Frontal cortex (tissue), 4 donors: ENCODE measurements at places on chromosomes 6 and 20.
A peak's percentile ranks its signal among the peaks of the same experiment; 100 is the strongest.

GRCh38 chr6:55882718-55883569 lies 7.6 kb upstream of the BMP5 start:
- DNase-seq, result no peak

DNA sequence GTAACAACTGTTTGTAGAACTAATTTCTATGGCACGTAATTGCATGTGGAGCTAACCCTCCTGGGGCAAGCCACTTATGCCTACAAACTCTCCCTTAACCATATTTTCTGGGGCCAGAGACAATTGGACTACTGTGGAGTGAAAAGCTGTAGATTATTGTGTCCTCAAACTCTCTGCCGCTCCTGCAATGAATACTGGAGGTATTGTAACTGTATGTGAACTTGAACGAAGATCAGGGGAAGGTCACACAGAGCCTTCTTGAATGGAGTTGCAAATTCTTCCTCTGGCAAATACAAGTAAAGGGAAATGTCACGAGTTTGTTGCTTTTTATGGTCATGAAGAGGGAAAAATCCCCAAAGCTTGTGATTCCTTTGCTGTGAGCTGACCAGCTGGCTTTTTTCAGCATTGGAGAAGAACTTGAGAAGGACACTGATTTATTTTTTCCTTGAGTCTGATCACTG lies 18.2 kb downstream of the AKAP12 start:
- no peak for DNase-seq

DNA sequence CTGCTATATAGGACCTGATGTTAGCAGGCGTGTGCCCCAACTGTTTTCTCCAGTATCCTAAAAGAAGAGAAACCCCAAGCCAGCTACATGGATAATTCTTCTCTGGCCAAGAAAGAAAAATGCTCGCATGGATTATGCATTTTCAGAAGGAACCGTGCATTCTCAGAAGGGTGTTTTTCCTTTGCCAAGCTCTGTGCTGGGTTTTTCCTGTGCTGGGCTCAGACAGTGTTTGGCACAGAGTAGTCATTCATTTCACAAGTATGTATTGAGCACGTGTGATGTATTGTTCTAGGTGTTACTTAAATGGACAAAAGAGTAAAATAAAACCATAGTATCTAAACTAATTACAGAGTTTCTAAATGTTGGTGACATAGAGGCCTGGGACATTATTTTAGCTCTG lies 62.7 kb upstream of the ZNF133 start:
- DNase-seq, result peak; percentile 22

DNA sequence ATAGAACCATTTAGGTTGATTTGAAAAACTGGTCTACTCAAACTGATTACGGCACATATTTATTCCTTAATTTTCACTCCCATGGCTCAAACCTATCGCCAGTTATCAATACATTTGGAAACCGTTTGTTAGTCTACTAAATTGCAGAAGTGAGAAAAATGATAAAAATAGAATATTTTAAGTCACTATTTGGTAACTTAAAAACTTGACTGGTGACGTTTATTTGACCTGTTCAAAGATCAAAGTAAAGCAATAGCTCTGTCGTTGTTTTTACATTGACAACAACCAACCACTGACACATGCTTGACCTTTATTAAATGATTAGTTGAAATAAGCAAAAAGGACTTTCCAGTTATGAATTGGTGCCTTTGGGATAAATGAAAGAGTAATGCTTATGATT lies 402.9 kb upstream of the MAP3K7 start:
- no peak for DNase-seq

GRCh38 chr6:3825851-3826581 lies 23.2 kb upstream of the FAM50B start:
- DNase-seq, result peak; percentile 54

GRCh38 chr6:143059663-143060353 lies 881 bp upstream of the AIG1 start:
- no peak for DNase-seq

GRCh38 chr6:53369051-53369450 lies 20.3 kb upstream of the ELOVL5 start:
- DNase-seq, result no peak

- no peak for DNase-seq
These were observed 119.9 kb upstream of the PREP start for GRCh38 chr6:105522626-105523322.

DNA sequence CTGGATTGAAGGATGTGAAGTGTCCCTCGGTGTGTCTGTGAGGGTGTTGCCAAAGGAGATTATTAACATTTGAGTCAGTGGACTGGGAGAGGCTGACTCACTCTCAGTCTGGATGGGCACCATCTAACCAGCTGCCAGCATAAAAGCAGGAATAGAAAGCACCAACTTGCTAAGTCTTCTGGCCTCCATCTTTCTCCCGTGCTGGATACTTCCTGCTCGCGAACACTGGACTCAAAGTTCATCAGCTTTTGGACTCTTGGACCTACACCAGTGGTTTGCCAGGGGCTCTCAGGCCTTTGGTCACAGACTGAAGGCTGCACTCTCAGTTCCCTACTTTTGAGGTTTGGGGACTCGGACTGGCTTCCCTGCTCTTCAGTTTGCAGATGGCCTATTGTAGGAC lies 220.3 kb upstream of the LRFN2 start:
- DNase-seq, result no peak

GRCh38 chr20:57522380-57523140 lies 2.4 kb downstream of the CTCFL start:
- no peak for DNase-seq

DNA sequence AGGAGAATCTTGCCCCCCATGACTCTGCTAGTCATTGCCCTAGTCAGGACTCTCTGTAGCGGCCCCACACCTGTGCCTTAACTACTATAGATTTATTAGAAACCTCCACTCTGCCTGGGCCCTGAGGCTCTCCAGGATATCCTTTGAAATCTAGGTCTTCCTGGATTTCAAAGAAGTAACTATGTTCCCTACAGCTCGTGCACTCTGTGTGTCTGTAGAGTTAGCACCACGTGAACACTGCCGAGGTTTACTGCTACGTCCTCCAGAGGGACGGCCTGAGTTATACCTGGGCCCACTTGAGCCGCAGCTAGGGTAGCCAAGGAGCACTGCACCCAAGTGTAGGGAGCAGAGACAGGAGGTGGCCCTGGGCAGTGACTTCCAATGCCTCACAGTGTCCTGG lies 19.8 kb downstream of the GLP1R start:
- DNase-seq, result no peak

- no peak for DNase-seq
These were observed 73.2 kb downstream of the PSMG4 start for GRCh38 chr6:3331971-3332370.
